DMS 273 treated with DMSO at 0.1 percent for 48 hours (cell line): ENCODE measurements at places on chromosomes 1 and 21.

GRCh38 chr1:233664804-233665574, 51.1 kb downstream of the KCNK1 start:
- DNase-seq, result no peak

DNA sequence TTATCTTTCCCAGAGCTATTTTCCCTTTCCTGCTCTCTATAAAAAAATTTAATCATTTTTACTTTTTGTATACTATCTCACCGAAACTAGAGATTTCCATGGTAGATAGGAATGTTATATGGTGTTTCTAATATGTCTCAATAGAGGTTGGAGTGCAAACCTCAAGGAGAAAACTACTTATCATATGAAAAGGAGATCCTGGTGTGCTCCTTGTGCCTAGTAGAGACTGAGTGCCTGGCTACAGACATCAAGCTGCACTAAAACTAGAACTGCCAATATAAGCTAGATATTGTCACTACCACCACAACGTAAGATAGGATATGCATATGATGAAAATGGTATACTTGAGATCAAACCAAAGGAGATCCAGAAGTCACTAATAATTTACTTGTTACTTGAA, 67.0 kb downstream of the RGS18 start:
- no peak for DNase-seq

DNA sequence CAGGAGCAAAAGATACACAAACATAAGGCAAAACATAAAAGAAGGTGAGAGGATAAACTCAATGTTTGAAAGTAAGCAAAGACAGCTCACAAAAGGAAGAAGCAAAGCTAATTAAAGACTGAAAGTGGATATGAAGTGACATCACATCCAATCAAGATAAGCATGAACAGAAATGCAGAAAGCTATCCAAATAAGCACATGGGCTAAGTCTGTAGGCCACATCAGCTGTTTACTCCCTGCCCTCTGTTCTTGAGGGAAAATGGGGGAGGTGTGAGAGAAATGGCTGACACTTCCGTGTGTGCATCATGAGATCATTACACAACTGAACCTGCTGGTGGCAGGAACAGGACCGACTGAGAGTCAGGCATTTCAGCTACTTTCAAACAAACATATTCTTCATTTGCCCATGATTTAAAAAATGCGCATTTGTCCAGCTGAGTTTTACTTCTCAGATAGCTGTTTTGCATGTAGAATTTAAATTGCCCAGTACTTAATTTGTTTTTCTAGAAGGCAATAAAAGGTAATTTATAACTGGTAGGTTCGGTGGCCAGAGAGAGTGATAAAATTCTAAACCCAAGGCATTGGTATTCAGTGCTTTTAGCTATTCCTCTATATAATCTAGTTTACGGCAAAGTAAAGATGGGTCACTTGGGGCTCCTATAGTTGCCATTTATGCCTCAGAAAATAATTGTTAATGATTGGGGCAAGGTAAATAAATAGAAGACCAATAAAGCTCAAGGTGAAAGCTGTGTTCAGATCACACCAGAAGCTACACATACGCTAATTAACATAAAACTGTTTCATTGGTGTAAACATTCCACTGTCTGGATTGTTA, 27.2 kb upstream of the MAN1A2 start:
- DNase-seq, result peak; percentile 27

- DNase-seq, result peak; percentile 86
Measured at GRCh38 chr1:204327359-204327758, 32.4 kb downstream of the PLEKHA6 start.

DNA sequence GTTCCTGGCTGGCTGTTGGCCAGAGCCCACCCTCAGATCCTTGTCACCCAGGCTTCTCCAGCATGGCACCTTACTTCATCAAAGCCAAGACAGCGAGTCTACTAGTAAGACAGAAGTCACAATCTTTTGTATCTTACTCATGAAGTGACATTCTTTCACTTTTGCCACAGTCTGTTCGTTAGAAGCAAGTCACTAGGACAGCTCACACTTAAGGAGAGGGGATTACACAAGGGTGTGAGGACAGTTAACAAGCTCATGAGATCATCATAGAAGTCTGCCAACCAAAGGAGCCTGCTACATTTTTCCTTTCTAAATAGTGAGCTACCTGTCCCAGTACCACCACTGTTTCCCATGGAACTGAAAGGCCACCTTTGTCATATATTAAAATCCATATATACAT, 61.5 kb downstream of the PACC1 start:
- no peak for DNase-seq

GRCh38 chr1:240765732-240766363, 153.9 kb upstream of the GREM2 start:
- no peak for DNase-seq

GRCh38 chr1:156912310-156912709, 8.1 kb upstream of the LRRC71 start:
- DNase-seq, result no peak

DNA sequence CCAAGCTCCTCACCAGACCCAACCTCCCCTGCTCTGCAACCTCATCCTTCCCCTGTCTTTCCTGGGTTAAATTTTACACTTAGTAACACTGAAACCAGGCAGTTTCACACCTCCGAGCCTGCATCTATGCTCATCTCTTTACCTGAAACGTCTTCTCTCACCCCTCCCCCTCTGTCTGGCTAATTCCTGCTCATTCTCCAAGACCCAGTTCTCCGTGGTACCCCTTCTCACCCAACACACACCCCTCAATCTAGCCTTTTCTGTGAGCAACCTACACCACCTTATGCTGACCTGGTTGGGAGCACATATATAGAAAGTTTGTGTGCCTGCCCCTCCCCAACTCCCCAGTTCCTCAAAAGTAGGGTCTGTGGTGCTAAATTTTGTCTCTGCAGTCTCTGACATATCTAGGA, 3.7 kb upstream of the KIAA1614 start:
- DNase-seq, result no peak

- DNase-seq, result peak; percentile 78
Measured at GRCh38 chr1:209825591-209826434, 2.0 kb upstream of the UTP25 start.

DNA sequence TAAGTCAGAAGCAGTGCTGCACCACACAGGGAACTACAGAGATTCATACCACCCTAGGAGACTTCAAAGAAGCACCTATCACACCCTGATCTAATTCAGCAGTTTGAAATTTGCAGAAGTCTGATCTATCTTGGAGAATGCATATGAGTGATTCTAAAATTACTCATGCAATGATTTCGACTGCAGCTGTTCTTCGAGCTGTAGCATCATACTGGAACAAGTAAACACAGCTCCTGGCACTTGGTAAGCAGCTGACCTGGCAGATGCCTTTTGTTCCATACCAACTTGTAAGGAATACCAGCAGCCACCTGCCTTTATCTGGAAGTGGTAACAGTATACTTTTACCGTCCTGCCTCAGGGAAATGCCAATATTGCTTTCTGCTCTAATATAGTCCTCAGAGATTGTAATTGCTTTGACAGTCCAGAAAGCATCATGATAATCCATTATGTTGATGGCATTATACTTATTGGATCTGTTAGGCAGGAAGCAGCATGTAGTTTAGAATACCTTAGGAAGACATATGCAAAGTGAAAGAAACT, 25.7 kb downstream of the AADACL4 start:
- DNase-seq, result no peak

DNA sequence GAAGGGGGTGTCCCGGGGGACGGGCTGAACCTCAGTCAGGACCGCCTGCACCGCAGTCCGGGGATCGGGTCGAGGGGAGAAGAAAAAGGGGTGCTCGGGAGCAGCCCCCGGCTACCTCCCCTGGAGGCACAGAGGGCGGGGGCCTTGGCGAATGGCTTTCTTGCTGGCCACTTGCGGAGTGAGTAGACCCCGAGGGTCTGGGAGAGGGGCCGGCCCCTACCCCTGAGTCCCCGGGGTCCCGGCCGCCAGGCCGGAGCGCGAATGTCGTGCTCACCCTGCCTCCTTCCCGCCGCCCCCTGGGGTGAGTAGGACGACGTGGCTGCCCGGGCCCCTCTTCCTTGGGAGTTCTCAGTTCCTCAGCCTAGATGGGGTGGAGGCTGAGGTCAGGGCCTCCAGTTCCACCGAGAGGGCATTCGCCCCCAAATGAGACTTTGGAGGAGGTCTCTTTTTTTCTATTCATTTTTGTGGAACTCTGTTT, 113.0 kb downstream of the OSBPL9 start:
- DNase-seq, result no peak

GRCh38 chr1:201463071-201463552, 5.9 kb downstream of the PHLDA3 start:
- no peak for DNase-seq

DNA sequence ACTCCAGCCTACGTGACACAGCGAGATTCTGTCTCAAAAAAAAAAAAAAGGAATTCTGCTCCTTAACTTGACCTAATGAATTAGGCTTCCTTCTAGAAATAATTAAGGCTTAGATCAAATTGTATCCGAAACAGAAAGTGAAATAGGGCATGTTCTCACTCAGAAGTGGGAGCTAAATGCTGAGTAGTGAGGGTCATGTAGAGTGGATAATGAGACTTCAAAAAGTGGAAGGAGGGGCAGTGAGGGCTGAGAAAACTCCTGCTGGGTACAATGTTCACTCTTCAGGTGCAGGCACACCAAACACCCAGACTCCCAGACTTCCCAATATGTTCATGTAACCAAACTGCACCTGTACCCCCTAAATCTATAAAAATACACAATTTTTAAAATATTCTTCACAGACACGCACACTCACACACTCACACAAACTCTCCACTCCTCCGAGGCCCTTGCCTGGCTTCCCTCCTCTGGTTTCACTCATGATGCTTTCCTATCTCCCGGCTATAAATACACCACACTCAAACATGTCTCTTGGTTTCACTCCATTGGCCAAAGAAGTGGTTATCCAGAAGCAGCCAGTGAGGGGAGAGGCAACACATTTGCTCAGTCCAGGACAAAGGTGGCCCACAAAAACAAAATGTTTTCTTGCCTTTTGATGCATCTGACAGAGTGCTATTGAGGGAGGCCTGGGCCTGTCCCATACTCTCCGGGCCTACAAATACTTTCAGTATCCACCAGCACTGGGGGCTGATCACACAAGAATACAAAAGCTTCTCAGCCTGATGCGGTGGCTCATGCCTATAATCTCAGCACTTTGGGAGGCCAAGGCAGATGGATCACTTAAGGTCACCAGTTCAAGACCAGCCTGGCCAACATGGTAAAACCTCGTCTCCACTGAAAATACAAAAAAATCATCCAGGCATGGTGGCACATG, 249.2 kb downstream of the TOMM20 start:
- no peak for DNase-seq

GRCh38 chr21:29130270-29130969, at the start of gene MAP3K7CL:
MAP3K7CL (plus strand) TSS chr21:29130644; CDS start chr21:29133345, 2,701 bp downstream.
- no peak for DNase-seq

DNA sequence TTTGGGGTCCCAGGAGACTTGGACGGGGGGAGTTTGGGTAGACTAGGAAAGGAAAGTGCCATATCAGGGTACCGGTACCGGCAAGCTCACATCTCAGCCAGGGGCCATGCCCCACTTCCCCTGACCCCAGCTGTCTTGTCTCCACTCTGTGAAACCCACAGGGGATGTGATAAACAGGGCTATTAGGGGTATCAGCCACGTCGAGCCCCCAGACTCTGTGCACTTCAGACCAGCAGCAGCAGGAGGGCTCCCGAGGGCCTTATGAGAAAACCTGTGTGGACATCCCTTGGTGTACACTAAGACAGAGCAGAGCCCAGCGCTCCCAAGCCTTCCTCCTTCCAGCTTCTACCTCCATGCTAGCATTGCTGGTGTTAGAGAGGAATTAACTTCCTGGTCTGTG, 46.3 kb downstream of the TNNT2 start:
- no peak for DNase-seq

DNA sequence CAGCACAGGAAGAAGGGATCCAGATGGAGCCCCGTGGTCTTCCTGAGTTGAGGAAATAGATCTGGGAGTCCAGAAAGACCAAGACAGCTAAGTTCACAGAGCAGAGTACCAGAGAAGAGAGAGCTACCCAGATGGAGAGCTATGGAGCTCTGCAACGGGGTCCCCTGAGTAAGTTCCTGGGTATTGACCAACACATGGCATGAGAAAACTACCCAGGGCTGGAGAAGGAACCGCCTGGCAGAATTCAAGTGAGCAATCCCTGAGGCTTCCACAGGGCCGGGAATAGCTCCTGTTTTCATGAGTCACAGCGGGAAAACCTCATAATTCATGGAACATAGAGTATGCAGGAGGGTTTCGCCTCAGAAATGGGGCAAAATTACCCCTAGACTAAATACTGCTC, 19.7 kb downstream of the STPG1 start:
- no peak for DNase-seq

DNA sequence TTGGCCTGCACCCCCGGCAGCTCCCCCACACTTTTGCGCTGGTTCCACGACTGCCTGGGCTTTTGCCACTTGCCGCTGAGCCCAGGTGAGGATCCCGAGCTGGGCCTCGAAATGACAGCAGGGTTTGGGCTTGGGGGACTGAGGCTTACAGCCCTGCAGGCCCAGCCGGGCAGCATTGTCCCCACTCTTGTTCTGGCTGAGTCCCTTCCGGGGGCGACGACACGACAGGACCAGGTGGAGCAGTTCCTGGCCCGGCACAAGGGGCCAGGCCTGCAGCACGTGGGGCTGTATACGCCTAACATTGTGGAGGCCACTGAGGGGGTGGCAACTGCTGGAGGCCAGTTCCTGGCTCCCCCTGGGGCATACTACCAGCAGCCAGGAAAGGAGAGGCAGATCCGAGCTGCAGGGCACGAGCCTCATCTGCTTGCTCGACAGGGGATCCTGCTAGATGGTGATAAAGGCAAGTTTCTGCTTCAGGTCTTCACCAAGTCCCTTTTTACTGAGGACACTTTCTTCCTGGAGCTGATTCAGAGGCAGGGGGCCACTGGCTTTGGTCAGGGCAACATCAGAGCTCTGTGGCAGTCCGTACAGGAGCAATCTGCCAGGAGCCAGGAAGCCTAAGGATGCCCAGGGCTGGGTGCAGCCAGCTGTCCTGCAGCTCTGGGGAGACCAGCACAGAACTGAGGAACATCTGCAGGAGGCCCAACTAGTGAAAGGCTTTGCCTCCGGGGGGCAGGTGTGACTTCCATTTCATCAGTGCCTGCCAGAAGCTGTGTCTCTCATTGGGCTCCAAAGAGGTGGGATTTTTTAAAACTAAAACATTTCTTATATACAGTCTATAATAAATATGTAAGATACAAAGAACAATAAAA, 1.2 kb downstream of the HPDL start:
- peak; percentile 4 for DNase-seq

- DNase-seq, result no peak
Measured at GRCh38 chr21:40381111-40381510, 465.8 kb downstream of the DSCAM start.

DNA sequence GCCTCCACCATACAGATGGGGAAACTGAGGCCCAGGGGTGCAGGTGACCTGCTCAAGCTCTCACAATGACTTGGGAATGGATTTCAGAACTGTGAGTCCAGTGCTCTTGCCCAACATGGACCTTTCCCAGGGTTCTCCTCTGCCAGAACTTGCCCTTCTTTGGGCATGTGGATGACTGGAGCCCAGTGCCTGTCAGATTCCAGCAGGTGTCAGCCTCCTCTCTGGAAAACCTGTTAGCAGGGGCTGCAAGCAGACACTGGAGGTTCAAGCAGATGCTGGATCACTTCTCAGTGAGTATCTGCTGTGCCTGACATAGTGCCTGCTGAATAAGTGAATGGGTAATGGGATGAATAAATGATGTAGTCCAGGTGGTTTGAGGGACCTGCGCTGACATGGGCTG, 314.2 kb upstream of the POU3F1 start:
- DNase-seq, result no peak
